ENCODE measurements at places on chromosomes 5 and 9.

- no peak for DNase-seq
Measured at GRCh38 chr5:74294231-74294705, 346.3 kb downstream of the ENC1 start.

DNA sequence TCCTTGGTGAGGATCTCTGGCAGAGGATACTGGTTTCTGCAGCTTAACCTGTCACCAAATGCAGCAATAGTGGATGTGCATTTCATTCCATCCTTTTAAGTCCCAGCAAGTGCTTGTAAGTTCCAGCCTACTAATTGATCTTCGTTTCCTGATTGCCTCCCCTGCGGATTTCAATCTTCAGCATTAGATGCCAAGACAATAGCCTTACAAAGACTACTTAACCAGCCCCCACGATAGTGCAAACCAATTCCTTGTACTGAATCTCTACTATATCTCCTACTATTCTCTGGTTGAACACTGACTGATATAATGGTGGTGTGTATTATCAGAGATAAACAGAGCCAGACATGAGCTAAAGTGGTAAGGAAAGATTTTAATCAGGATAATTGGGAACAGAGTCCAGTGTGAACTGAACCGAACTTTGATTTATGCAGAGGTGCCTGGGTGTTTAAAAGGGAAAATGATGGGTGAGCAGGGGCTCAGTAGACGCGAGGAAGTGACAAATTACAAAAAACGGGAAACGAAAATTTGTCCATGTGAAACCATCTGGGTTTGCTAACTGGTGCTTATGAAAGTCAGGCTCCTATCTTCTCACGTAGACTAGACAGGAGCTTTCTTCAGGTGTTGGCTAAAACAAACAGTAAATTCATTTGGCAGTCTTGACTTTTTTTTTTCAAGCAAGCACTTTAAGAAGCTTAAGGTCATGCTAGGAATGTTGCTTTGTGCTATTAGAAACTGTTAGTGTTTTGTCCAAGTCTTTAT, 106.9 kb upstream of the ST8SIA4 start:
- no peak for DNase-seq

DNA sequence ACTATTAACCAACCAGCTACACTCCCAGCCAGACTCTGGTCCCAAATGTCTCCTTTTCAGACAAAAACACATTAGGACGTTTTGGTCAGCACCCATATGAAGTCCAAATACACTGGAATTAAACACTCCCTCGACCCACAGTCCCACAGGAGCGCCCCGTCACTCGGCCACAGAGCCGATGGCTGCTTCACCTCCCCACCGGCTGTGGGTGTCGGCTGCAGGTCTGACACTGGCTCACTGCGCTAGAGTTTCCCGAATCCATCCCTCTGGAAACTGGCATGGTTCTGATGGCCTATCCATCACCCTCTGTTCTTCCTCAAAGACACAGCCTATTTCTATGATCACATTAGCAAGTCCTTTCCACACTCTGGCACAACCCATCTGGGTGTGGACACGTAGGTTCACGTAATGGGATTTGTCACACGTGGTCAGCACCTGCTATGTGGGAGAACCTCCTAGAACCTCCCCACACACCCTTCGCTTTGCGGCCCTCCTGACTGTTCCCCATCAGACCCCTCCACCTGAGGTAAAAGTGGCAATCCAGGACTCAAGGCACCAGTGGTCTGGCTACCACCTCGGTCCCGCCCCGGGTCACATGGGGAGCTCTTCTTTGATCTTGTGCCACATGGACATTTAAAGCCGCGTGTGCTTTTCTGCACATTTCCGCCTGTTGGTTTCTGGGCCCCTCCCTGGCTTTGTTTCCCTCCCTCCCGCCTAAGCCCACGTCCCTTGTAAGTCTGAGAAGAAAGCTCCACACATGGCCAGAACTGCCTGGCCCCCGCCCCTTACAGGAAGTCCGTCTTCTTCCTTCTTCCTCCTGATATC, 131.1 kb upstream of the PHYKPL start:
- no peak for DNase-seq

GRCh38 chr5:160930406-160930805, 78.4 kb upstream of the ATP10B start:
- DNase-seq: no peak

- no peak for DNase-seq
Measured at GRCh38 chr5:1067141-1068121, 44.4 kb downstream of the SLC12A7 start.

DNA sequence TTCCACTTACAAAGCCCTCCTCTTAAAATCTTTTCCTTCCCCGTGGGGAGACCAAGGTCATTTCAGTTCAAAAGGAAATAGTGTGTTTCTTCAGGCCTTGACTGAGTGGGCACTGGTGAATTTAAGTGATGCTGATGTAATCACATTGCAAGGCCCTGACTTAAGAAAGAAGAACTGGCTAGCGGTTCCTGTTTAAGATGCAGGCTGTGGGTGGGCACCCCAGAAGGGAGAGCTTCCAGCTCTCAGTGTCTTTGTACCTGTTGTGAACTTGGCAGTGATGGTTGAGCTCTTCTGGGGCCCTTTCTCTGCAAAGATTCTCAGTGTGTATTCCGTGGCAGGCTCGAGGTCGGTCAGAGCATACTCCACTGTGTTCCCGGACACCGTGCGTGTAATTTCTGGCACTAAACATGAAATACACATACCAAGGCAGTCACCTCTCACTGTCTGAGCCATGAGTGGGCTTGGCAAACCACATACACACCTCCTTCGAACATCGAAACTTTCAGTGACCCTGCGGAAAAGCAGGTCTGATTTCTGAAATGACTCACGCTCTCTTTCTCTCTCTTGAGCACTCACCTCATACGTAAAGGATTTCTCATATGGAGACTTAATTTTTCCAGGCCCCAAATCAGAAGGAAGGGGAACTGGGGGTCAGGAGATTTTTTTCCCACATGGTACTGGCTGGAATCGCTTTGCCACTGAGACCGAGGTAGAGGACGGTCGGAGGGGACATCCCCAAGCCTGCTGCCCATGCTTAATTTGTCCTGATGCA, 81.9 kb downstream of the TNC start:
- peak; percentile 77 for DNase-seq

GRCh38 chr9:89879701-89880100, 274.9 kb downstream of the GADD45G start:
- DNase-seq: no peak

DNA sequence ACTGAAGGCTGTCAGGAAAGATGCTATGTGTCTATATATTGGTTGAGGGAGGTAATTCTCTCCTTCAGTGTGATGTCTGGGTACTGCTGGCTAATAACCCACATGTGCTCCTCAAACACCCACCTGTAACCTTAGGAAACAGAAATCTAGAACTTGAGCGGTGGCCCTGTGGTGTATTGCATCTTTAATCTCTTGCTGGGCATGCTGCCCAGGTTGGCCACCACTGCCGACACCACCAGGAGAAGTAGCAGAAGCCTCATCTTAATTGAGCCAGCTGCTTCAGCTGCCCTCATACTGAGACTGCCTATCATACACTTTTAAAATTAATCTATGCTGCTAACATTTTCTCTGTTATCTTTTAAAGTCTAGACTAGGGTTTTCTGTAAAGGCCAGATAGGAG, 103.5 kb upstream of the C5orf63 start:
- DNase-seq: no peak

GRCh38 chr9:124291801-124292396, 34.1 kb downstream of the NEK6 start:
- DNase-seq: no peak

DNA sequence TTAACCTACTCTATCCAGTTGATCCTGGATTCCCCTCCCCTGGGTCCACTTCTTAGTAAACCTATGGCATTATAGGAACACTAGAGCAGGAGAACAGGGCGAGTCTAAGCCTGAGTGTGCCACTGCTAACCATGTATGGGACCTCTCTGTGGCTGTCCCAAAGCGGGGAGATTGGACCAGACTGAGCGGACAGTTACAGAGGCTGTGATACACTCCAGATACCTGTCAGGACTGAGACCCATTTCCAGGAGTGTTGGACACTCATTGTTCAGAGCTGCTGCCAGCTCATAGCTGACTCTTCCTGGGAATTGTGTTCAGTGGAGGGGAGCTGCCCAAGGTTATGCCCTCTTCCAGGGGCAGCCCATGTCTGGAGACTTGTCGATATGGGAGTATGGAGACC, 11.9 kb upstream of the LTC4S start:
- DNase-seq: no peak

- DNase-seq: no peak
Measured at GRCh38 chr9:97529363-97530076, 28.1 kb downstream of the TMOD1 start.

DNA sequence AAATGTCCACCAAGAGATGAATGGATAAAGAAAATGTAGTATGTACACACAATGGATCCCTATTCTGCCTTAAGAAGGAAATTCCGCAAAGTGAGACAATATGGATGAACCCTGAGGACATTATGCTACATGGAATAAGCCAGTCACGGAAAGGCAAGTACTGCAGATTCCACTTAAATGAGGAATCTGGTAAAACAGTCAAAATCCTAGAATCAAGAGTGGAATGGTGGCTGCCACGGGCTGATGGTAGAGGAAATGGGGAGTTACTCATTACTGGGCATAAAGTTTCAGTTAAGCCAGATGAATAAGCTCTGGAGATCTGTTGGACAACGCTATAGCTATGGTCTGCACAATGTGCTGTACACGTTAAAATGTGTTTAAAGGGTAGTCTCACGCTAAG, 47.2 kb downstream of the STK10 start:
- DNase-seq: no peak

- DNase-seq: no peak
Measured at GRCh38 chr5:55541056-55541635, 6.4 kb upstream of the PLPP1 start.

- no peak for DNase-seq
Measured at GRCh38 chr9:133581513-133582343, 27.5 kb downstream of the FAM163B start.

- no peak for DNase-seq
Measured at GRCh38 chr9:89455356-89455824, 42.5 kb downstream of the SEMA4D start.

DNA sequence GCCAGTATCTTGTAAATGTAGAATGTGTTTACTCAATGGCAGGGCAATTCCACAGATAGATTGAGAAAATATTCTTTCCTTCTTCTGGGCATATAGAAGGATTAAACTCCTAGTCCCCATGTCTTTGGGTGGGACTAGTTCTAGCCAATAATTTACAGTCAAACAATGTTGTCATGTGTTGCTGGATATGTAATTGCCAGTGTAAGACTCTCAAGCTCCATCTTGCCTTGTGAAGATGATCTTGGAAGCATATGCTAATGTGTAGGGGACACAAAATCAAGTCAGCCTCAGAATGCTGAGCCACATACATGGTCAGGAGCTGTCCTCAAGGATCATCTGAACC, 386.9 kb downstream of the CETN3 start:
- no peak for DNase-seq

DNA sequence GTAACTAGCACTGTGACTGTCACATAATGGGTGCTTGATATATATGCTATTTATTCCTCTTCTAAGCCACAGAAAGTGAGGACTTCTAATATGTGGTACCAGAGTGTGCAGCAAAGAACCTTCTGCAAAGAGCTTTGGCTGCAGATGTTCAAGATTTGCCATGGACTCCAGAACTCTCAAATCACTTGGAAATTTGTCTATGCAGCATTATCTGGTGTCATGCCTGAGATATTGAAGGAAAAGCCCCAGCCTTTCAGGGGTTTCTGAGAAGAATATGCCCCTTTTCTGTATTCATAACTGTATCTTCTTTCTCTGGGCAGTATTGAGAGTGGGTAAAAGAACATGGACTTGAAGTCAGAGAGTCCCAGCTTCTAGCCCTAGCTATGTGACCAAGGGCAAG, 4.8 kb upstream of the G3BP1 start:
- no peak for DNase-seq

DNA sequence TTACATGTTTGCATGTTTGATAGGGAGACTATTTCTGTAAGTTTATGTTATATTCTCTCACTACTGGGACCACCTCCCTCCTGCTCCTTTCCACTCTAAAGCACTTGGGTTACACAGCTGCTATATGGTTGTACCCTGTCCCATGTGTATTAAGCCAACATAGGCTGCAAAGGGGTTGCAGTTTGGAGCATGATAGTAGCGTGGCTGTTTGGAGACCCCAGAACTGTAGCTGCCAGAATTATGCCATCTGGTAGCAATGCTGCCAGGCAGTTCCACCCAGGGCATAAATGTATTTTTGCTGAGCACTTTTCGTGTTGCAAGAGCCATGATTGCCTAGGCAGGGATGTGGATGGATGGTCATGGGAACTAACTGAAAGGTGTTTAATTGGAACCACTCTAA, 81.8 kb downstream of the CNTLN start:
- no peak for DNase-seq

- no peak for DNase-seq
Measured at GRCh38 chr5:32135086-32135485, 39.0 kb downstream of the GOLPH3 start.

- DNase-seq: no peak
Measured at GRCh38 chr5:111930905-111931461, 174.0 kb upstream of the NREP start.

DNA sequence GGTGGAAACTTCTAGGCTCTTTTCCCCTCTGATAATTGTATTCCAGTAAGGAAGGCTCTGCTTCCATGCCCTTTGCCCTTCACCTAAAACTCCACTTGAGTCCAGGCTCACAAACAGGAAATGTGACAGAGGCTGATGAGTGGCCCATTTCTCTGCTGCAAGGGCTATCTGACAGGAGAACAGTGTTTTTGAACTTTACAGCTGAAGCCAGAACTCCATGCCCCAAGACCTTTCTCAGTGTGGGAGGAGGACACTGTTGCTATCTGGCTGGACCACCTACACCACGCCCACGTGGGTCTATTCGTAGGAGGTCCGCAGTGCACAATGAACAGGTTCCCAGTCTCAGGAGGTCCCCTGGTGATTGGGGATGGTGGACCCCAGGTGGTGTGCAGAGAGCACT, 13.6 kb downstream of the GGTA1 start:
- no peak for DNase-seq

DNA sequence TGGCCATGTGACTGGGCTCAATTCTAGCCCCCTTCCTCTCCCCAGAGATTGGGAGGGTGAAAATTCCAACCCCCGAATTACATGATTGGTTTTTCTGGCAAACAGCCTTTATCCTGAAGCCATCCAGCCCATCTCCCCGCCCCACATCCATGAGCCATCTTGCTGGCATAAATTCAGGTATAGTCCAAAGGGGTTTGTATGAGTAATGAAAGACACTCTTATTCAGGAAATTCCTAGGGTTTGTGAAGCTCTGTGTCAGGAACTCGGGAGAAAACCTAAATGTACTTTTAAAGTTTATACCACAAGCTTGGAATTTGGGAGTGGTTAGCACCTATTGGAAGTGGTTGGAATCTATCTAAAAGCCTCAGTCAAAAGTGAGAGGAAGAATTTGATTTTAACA, 80.6 kb upstream of the SIMC1 start:
- DNase-seq: no peak

- no peak for DNase-seq
Measured at GRCh38 chr9:120655005-120655622, 59.2 kb downstream of the MEGF9 start.

- DNase-seq: no peak
Measured at GRCh38 chr5:16459451-16459850, 6.1 kb downstream of the ZNF622 start.

DNA sequence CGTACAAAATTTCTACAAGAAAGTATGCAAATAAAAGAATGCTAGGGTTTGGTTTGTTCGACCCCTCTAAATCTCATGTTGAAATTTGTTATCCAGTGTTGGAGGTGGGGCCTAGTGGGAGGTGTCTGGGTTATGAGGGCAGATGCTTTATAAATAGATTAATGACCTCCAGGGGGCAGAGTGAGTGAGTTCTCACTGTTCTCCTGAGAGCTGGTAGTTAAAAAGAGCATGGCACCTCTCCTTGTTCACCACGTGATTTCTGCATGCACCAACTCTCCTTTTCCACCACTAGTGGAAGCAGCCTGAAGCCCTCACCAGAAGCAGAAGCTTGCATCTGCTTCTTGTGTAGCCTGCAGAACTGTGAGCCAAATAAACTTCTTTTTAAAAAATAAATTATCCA, 50.4 kb upstream of the FAM170A start:
- DNase-seq: no peak

All from AG04449 (cell line).